ENCODE measurements at places on chromosomes 5 and 9. TPM values are rescaled to one million over a fixed set of nuclear protein-coding genes. Genes with fewer than 3 reads are reported as not detected.

GRCh38 chr9:106324591-106325280, 538.2 kb upstream of the ZNF462 start:
- DNase-seq, result no peak

GRCh38 chr9:92496396-92497176, 14.3 kb upstream of the ASPN start:
- DNase-seq, result peak; percentile 51

DNA sequence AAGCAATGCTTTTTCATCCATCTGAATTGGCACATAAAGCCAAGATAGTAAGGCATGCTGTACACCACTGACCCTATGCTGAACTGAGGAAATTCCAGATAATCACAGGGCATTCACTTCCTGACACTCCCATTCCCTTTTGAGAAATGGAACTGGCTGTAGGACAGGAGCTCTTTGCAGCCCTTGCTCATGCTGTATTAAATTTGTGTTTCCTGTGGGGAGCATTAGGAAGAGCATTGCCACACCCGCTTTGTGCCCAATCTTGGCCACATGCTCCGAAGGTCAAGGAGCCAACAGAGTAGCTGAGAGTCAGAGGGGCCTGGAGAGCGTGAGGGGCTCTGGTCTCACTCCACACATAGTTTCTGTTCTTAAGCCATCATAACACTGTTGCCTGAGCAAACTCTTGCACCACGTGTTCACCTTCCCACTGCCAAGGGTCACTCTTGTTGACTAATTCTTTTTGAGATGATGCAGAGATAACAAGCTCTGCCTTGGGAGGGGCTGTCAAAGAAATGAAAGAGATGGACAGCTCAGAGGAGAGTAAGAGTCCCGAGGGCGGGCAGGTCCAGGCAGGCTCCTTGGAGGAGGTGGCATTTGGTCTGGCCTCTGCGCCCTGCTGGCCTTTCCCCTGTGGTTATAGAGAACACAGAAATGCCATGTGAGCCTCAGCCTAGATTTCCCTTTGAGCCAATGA, 31.7 kb upstream of the ARAP3 start:
- DNase-seq, result peak; percentile 36

- no peak for DNase-seq
Observed at GRCh38 chr5:96051401-96051830, 89.8 kb upstream of the ELL2 start.

DNA sequence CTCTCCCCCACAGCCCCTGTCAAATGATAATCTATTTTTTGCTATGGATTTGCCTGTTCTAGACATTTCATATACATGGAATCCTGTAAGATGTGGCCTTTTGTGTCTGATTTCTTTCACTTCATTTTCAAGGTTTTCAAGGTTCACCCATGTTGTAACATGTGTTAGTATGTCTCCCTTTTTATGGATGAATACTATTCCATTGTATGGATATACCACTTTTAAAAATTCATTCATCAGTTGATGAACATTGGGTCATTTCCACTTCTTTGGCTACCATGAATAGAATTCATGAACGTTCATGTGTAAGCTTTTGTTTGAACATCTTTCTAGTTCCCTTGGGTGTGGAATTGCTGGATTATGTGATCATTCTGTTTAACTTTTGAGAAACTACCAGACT, 94.7 kb upstream of the ZNF366 start:
- DNase-seq, result no peak

DNA sequence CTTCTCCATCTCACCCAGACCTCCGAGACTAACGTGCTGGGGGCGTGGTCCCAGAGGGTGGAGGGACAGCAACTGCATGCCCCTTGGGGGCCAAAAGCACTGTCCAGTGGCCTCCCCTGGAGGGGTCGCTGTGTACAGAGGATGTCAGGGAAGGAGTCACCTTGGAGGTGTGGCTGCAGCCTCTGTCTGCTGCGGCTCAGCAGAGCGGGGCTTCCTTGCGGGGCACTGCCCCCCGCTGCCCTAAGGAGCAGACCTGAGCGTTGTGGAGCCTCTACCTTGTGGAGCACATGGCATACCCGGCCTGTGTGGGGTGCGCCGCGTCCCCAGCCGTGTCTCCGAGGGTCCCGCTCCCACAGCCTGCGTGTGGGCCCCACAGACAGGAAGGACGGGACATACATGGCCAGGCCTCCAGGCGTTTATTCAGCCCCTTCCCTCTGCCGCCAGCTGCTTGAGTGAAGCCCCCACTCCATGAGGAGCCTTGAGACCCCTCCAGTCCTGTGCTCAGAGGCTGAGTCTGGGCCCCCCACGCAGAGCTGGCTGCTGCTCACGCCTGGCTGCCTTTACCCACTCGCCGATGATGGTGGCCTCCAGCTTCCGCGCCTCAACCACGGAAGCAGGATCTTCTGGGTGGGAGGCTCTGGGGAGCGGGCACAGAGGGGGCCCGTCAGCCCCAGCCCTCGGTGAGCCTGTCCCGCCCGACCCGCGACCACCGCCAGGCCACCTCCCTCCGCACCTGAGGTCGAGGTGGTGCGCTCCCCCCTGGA, 4.2 kb downstream of the DPP7 start:
- DNase-seq, result no peak

DNA sequence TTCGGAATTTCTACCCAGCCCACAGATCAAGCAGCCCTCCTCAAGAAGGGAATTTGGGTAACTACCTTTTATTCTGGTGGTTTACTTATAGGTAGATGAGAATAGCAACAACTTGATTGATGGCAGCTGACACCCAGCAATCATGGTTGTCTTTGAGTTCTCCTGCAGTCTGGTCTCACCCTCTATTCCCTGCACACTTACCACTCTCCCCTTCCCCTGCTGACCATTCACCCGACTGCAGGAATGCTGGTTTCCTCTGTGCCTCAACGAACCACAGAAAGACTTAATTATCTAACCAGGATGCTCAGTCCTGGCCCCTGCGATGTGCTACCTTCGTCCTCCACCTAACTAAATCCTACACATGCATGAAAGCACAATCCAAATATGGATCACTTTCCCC, 243.0 kb downstream of the RFK start:
- DNase-seq, result no peak

GRCh38 chr5:172450861-172451695, 3.2 kb downstream of the SH3PXD2B start:
- DNase-seq, result peak; percentile 58

GRCh38 chr5:176769911-176770310, 40.4 kb upstream of the UNC5A start:
- DNase-seq, result no peak

DNA sequence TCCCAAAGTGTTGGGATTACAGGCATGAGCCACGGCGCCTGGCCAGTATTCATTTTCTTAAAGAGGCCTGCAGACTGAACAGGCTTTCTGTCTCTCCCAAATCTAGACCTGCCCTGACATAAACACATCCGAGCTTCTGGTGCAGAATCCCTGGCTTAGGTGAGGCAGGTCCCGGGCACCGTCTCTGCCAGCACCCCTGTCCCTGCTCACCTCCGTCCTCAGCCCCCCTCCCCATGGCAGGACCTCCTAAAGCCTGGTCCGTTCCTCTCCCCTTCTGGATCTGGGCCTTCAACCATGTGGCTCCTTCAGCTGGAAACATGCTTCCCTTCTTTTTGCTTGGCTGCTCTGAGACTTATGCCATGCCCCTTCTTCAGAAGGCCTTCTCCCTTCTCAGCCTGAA, 22.7 kb upstream of the RXRA start:
- no peak for DNase-seq

DNA sequence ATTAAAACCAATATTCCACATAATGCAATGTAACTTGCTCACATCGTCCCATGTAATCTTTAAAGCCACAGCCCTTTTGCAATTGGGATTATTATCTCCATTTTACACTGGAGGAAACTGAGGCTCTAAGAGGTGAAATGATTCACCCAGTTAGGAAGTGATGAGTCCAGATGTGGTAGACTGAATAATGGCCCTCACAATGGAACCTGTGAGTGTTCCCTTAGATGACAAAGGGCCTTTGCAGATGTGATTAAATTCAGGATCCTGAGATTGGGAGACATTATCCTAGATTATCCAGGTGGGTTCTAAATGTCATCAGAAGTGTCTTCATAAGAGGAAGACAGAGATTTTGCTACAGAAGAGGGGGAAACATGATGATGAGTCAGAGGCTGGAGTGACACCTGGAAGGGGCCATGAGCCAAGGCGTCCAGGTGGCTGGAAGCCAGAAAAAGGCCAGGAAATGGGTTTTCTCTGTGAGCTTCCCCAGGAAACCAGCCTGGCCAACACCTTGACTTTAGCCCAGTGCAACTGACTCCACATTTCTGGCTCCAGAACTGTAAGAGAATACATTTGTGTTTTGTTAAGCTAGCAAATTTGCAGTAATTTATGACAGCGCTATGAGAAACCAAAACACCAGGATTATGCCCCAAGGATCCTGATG, 139.1 kb downstream of the KCNIP1 start:
- DNase-seq, result no peak

DNA sequence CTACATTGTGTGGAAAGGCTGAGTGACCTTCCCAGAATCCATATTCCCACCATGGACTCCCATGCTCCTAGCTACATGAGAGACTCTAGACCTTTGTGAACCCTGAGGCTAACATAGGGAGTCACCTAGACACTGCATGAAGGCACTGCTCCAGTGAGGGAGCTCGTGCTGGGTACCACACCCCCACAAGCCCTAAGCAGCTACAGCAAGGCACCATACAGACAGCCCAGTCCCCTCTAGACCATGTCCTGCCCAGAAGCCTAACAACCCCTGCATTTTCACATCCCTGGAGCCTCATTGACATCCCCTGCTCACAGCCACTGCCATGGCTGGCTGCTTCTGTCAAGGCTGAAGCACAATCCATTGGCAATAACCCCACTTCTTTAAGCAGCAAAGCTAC, 176.5 kb upstream of the CTNND2 start:
- no peak for DNase-seq

- no peak for DNase-seq
Observed at GRCh38 chr5:73841641-73842040, 215.6 kb downstream of the ARHGEF28 start.

GRCh38 chr5:93280518-93280917, 300.5 kb downstream of the NR2F1-AS1 start:
- DNase-seq, result no peak

DNA sequence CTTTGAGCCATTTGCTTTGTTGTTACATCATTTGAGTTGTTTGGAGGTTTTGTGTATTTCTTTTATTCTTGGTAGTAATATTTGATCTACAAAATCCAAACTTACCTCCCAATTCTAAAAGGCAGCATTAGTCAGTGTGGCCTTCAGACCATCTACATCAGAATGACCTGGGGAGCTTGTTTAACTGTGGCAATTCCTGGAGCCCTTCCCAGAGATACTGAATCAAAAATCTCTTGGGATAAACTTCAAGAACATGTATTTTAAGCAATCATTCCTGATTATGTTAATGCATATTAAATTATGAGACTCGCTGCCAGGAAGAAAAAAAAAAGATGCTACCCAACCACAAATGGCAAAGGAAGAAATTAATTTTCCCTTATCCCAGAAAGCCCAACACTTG, 268.9 kb upstream of the PDE4D start:
- peak; percentile 43 for DNase-seq

DNA sequence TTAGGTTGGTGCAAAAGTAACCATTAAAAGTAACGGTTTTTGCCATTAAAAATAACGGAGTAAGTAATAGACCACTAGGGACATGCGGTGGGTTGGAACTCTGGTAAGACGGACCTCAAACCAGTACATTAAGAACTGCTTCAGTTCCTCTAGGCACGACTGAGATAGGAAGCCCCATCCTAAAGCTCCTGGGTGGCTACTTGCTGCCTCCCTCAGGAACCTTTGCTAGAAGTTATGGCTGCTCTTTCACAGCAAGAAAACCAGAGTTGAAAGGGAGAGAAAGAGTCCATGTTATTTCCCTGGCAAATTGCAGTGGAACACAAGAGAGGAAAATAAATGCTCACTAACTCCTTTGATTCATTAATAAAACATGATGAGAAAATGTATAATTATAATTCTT, 47.6 kb downstream of the MCTP1 start:
- no peak for DNase-seq

GRCh38 chr5:26024774-26025173, 1013.6 kb downstream of the CDH9 start:
- DNase-seq, result no peak

- peak; percentile 68 for DNase-seq
Observed at GRCh38 chr9:16721972-16722371, 148.5 kb downstream of the BNC2 start.

GRCh38 chr9:111393971-111394370, 63.9 kb upstream of the OR2K2 start:
- DNase-seq, result no peak

GRCh38 chr9:106921341-106921899, 58.5 kb downstream of the ZNF462 start:
- peak; percentile 87 for DNase-seq

- DNase-seq, result no peak
Observed at GRCh38 chr9:87527211-87527916, 29.7 kb downstream of the DAPK1 start.

Gene SLC2A8
- 11.4 TPM for total RNA-seq

Gene PRLR
- 0.33 TPM for total RNA-seq

Gene SMIM33
- not detected for total RNA-seq

Gene GARNL3
- total RNA-seq, result 6.4 TPM

Gene SARDH
- total RNA-seq, result 9.0 TPM

Gene FXN
- 0.99 TPM for total RNA-seq

Gene PRRT1B
- total RNA-seq, result not detected

Gene INSL6
- total RNA-seq, result not detected

Gene ADAMTSL1
- 27.9 TPM for total RNA-seq

Gene CPEB4
- 17.2 TPM for total RNA-seq

Gene AJM1
- 1.8 TPM for total RNA-seq

Gene IL13
- not detected for total RNA-seq

Gene STPG3
- total RNA-seq, result not detected

Gene HDHD3
- 14.2 TPM for total RNA-seq

Gene SPATA31A3
- not detected for total RNA-seq

Gene CRB2
- total RNA-seq, result not detected

Gene FOXD4L3
- total RNA-seq, result not detected
